ENCODE measurements at places on chromosomes 3 and 15.

DNA sequence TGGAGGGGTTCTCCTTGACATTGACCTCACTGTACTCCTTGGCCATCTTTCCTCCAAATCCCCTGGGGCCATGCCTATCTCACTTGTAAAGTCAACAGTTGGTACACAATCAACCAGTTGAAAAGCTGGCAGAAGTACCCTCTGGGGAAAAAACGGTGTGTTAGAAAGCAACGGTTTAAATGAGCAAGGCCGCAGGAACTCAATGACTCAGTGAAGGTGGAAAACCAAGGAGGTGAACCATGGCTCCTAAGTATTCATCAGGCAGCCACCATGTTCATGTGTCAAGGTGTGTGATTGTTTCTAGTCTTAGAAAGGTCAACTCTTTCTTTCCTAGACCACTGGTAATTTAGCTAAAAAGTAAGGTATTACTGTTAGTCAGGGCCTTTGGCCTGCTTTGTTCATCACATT, 130.9 kb upstream of the SATB1 start:
- no peak for DNase-seq

GRCh38 chr3:183244981-183245476, 8.0 kb upstream of the B3GNT5 start:
- DNase-seq: no peak

- no peak for DNase-seq
Measured at GRCh38 chr3:168870892-168871291, 775.2 kb upstream of the GOLIM4 start.

DNA sequence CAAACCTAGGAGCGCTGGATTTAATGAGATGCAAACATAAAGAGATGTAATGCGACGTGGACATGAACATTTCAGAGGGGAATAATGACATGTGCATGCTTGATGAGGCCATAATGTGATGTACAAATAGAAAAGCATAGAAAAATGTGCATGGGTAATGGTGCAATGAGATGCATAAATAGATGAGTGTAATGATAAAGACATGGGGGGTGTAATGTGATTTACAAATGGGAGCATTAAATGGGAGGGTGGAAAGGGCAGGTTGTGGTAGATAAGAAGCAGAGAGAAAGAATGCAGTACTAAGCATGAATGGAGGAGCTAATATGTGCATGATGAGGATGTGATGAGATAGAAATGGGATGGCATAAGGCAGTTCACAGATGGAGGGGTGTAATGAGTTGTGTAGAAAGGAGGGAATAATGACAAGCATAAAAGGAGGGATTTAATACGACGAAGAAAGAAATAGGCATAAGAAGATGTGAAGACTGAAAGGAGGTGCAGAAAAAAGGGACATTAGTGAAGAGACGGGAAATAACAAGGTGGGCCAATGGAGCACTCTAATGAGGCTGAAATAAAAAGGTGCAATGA, 137.5 kb upstream of the CCNL1 start:
- no peak for DNase-seq

- no peak for DNase-seq
Measured at GRCh38 chr15:81865850-81866537, 179.8 kb downstream of the MEX3B start.

GRCh38 chr3:126389112-126389793, 5.5 kb upstream of the CFAP100 start:
- peak; percentile 65 for DNase-seq

- no peak for DNase-seq
Measured at GRCh38 chr3:145032791-145033190, 1061.2 kb downstream of the DIPK2A start.

- no peak for DNase-seq
Measured at GRCh38 chr3:138213398-138214085, 26.4 kb downstream of the ARMC8 start.

GRCh38 chr3:54671511-54671910, 256.3 kb downstream of the LRTM1 start:
- DNase-seq: no peak

GRCh38 chr3:181724192-181724965, 12.7 kb downstream of the SOX2 start:
- no peak for DNase-seq

GRCh38 chr3:49295489-49296058, 18.5 kb upstream of the C3orf62 start:
- peak; percentile 67 for DNase-seq

DNA sequence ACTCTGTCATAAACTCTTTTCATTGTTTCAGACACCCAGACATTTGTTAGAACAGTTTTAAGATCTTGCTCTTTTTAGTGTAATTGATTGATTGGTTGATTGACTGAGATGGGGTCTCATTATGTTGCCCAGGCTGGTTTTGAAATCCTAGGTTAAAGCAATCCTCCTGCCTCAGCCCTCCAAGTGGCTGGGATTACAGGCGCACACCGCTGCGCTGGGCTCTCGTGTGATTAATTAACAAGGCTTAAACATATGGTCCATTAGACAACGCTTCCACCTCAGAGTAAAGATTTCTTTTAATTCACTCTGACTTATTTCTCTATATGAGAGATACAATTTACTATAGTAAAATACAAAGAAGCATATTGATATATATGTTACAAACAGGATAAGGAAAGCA, 114.0 kb upstream of the C2CD4B start:
- DNase-seq: no peak

Data from activated effector memory CD4-positive, alpha-beta T cell treated with anti-CD3 and anti-CD28 coated beads, Interleukin-2, amount 50 U/mL, for 16 hours (primary cell).